ENCODE measurements at places on chromosomes 4 and X.

DNA sequence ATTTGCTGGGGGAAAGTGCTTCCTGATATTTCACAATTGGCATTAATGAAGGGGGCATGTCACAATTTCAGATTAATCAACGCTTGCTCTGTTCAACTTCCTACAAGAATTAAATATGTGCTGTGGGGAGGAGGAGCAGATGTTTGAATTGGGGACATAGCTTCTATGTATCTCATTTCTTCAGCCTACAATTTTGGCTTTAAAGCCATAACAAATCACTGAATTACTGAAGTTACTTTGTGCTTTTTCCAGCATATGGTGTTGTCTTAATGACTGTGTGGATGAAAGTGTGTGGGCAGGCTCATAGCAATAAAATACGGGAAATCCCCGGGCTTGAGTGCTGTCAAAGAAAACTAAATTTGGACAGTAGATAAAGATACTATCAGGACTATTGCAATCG, 813 bp downstream of the TLR7 start:
- no peak for DNase-seq

DNA sequence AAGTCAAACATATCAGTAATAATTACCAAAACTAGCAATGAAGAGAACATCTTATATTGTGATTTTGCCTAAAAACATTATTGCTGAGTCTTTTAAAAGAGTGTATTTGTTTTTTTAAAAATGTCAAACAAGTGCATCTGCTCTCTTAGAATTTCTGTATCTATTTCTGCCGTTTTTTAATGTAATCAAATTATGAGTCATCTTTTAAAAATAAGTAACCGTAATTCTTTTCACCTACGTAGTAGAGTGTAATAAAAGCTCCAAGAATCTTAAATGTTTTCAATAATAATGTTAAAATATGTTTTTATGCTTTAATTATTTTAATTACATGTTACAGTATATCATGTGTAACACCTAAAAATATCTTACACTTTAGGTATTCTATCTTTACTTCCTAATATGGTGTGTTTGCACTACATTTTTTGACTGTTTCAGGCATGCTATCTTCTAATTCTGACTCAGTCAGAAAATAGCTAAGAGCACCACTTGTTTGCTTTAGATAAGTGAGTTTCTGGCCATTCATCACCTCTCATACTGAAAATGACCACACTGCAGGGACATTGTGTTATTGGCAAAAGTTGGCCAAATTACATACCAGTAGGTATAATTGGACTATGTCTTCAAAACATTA, 368.5 kb downstream of the PCDH7 start:
- DNase-seq: peak; percentile 58

DNA sequence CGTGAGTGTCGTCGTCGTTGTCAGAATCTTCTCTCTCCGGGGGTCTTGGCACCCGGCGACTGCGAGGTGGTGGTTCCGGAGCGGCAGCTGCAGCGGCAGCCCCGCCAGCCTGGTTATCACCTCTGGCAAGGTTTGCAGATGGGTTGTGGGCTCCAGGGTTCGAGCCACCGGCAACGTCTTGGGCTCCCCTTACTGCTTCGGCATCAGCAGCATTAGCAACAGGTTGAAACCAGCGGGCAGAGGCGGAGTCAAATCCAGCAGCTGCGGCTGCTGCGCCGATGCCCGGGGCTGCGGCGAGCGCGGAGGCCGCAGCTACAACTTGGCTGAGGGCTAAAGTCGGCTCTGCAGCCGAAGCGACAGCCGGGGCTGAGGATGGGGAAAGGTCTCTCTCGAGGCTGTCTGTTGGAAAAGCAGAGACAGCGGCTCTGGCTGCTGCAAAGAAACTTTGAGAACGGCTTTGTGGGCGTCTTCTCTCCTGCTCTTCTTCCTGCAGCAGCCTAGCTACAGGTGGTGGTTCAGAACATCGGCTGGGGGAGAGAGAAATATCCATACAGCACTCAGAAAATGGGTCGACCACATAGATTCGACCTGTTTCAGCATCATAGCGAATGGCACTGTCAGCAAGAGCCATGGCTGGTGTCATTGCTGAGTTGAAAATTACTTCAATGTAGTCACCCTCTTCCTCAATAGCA, 3.6 kb downstream of the IRS4 start:
- DNase-seq: no peak

DNA sequence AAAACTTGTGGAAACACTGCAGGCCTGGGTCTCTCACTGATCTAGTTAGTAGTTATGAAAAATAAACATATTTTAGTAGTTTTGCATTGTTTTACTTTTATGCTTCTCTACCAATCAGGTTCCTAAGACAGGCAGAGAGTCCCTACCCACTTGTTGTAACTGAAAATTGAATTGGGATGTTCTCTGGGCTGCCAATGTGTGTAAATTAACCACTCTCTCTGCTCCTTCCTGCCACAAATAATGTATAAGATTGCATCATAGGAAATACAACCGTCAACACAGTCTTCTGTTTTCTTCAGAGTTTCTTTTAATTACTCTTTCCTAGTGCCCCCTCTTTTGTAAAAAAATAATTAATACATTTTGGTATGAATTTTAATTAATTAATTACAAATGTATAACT, 677.3 kb downstream of the FSTL5 start:
- DNase-seq: no peak

DNA sequence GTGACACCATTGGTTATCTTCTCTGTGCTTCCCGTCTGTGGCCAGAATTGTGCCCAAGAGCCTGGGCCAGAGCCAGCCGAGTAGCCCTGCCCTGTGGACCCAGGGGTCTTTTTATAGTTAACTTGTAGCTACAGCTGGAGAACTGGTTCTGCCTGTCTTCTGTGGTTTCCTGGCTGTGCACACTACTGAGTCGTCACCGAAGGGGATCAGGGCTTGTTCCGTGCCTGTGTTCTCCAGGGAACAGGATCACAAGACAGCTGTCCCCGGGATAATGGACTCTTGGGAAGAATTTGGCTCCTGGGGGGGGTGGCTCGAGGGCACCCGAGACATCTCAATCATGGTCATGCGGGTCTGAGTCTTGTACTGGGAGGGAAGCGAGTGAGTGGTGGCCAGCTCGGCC, 22.1 kb upstream of the OPN1LW start:
- no peak for DNase-seq

- DNase-seq: no peak
These were observed 101.1 kb upstream of the CYLC1 start for GRCh38 chrX:83759872-83760271.

- DNase-seq: no peak
These were observed 3.8 kb upstream of the CXCR3 start for GRCh38 chrX:71622032-71622575.
